Dermis blood vessel endothelial cell (primary cell): ENCODE measurements at places on chromosomes 2 and 18. TPM values are rescaled to one million over a fixed set of nuclear protein-coding genes. Genes with fewer than 3 reads are reported as not detected.

Gene TRPM8
- not detected in 2 replicates for total RNA-seq

Gene PAX8
- total RNA-seq: 0.65 and 0.68 TPM in 2 replicates

Gene CAPN14
- 0.05 TPM in 1 of 2 replicates, not detected in the other for total RNA-seq

Gene CYBRD1
- 19.8 and 30.5 TPM in 2 replicates for total RNA-seq

Gene CRACDL
- total RNA-seq: 3.3 and 9.0 TPM in 2 replicates

Gene NT5C1B
- total RNA-seq: not detected in 2 replicates
